ENCODE measurements at places on chromosomes 1 and 21. TPM values are rescaled to one million over a fixed set of nuclear protein-coding genes. Genes with fewer than 3 reads are reported as not detected.
A peak's percentile ranks its signal among the peaks of the same experiment; 100 is the strongest.

The TSSK3 gene
- 6.1 TPM for total RNA-seq

The RIMKLA gene
- not detected for total RNA-seq

The KLF17 gene
- total RNA-seq = not detected

The UBE2U gene
- total RNA-seq = not detected

The TMPRSS3 gene
- not detected for total RNA-seq

The TNNI3K gene
- not detected for total RNA-seq

The DRAXIN gene
- 0.17 TPM for total RNA-seq

The EFNA1 gene
- total RNA-seq = not detected

The DNALI1 gene
- not detected for total RNA-seq

DNA sequence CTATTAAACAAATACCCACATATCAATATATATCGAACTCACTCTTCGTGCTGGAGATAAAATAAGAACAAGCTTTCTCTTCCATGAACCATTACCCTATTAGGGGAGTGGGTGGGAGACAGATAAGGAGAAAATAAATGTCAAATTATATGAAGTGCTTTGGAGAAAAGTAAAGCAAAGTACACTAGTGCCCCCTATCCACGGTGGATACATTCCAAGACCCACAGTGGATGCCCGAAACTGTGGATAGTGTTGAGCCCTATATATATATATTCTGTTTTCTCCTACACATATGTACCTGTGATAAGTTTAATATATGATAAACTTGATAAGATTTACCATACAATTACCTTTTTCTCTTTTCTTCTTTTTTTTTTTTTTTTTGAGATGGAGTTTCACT lies 54.6 kb downstream of the FH start:
- H3K4me3 ChIP-seq = no peak overlapping the region
- peaks cover 10% of the 10 kb centered on the region for H3K27me3 ChIP-seq
- DNase-seq = no peak

DNA sequence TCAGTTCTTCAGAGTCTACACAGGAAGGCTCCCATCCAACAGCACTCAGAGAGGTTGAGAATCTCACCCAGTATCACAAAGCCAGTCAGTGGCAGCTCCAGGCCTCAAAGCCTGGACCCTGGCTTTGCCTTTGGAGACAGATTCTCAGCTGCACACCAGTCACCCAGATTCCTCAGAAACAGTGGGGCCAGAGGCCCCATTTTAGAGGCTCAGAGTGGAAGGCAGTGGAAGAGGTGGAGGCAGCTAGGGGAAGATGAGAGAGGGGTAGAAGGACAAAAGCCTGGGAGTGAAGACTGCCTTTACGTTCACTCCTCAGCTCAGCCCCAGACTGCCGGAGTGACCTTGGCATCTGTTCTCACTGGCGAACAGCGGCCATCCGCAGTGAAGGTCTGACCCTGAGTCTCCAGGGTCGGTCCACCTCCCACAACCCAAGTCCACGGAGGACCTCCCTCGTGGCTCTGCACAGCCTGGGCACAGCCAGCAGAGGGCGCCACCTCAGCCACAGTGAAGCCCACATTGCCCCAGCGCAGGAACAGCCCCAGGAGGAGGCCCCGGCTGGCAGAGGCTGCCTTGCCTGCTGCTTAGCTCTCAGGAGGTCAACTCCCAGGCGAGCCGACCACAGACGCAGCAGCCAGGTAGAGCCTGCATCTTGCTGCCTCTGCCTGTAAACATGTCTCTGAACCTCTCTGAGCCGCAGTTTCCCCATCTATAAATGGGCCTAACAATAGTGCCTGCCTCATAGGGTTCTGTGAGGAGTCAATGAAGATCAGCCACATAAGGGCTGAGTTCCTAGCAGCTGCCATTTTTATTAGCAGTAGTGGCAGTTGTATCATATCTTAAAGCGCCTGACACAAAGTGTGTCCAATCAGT lies 5.9 kb upstream of the FNDC5 start:
- H3K27ac ChIP-seq = no peak overlapping the region
- no peak overlapping the region for H3K4me3 ChIP-seq
- no peaks in the 10 kb centered on the region for H3K36me3 ChIP-seq
- peaks cover 33% of the 10 kb centered on the region for H3K27me3 ChIP-seq
- H3K4me1 ChIP-seq = peaks cover 21% of the 10 kb centered on the region
- DNase-seq = peak; percentile 51

GRCh38 chr1:39720094-39720999 lies 18.3 kb upstream of the PPIE start:
- DNase-seq = no peak
- H3K4me3 ChIP-seq = no peak overlapping the region
- H3K27me3 ChIP-seq = peaks cover 37% of the 10 kb centered on the region
- H3K27ac ChIP-seq = no peak overlapping the region

- peaks cover 66% of the 10 kb centered on the region for H3K4me1 ChIP-seq
- peak within 1 kb of the TSS; percentile 97 for H3K27ac ChIP-seq
- peak; percentile 79 for DNase-seq
Observed at GRCh38 chr1:55215194-55216021, at the start of gene USP24. USP24 (minus strand) TSS chr1:55215364; CDS start chr1:55215113, 251 bp downstream.

DNA sequence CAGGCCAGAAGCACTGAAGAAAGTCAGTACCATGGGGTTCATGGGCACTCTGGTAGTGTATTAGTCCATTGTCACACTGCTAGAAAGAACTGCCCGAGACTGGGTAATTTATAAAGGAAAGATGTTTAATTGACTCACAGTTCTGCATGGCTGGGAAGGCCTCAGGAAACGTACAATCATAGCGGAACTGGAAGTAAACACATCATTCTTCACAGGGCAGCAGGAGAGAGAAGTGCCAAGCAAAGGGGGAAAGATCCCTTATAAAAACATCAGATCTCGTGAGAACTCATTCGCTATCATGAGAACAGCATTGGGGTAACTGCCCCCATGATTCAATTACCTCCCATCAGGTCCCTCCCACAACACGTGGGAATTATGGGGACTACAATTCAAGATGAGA lies 20.2 kb upstream of the ROR1 start:
- no peak overlapping the region for H3K4me3 ChIP-seq
- H3K36me3 ChIP-seq = no peaks in the 10 kb centered on the region
- H3K27me3 ChIP-seq = peaks cover 2% of the 10 kb centered on the region
- no peak overlapping the region for H3K27ac ChIP-seq
- H3K4me1 ChIP-seq = no peaks in the 10 kb centered on the region
- DNase-seq = no peak

GRCh38 chr1:30746212-30747032 lies 11.2 kb downstream of the LAPTM5 start:
- peak overlapping the region; percentile 77 for H3K4me3 ChIP-seq
- H3K27ac ChIP-seq = peak overlapping the region; percentile 96
- H3K27me3 ChIP-seq = no peaks in the 10 kb centered on the region
- peaks cover 100% of the 10 kb centered on the region for H3K4me1 ChIP-seq

GRCh38 chr1:11990303-11991032 lies 10.2 kb downstream of the MFN2 start:
- H3K36me3 ChIP-seq = peaks cover 69% of the 10 kb centered on the region
- no peaks in the 10 kb centered on the region for H3K27me3 ChIP-seq
- DNase-seq = no peak
- peaks cover 3% of the 10 kb centered on the region for H3K4me1 ChIP-seq
- H3K27ac ChIP-seq = no peak overlapping the region

- peaks cover 98% of the 10 kb centered on the region for H3K36me3 ChIP-seq
- no peaks in the 10 kb centered on the region for H3K27me3 ChIP-seq
- no peak for DNase-seq
- H3K27ac ChIP-seq = no peak overlapping the region
- no peaks in the 10 kb centered on the region for H3K4me1 ChIP-seq
Observed at GRCh38 chr21:32352526-32352925, 40.3 kb downstream of the URB1 start.

- H3K4me1 ChIP-seq = peaks cover 7% of the 10 kb centered on the region
- no peak overlapping the region for H3K4me3 ChIP-seq
- H3K36me3 ChIP-seq = peaks cover 95% of the 10 kb centered on the region
- H3K27ac ChIP-seq = peak overlapping the region; percentile 41
- no peak for DNase-seq
Observed at GRCh38 chr1:15934211-15935055, 41.5 kb downstream of the ZBTB17 start.

DNA sequence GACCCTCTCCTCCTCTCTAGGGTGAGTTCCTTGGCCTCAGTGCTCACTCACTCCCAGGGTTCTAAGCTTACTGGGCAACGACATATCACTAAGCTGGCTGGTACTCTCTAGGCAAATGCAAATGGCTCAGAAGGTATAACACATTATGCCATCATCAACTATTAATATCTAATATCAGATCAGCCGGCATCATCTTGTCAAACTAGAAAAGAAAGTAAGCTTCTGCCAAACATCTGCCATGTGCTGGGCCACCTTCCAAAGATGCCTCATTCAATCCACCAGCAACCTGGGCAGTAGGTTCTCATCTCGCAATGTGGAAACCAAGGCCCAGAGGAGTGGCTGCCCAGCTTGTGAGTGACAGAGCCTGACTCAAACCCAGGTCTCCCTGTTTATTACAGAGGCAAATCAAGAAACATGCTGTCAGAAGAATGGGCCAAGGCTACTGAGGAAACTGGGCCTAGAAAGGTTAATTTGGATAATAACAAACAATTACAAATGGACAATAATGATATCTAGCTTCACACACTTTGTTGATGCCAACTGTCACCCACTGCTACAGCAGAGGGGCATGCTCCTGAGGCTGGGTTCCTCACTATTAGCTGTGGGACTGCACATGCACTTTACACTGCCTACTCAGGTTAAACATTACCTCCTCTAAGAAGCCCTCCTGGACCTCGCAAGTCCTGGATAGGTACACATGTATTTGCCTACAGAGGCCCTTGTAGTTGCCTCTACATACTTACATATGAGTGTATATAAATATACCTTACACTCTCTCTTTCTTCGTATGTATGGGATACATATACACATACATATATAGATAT lies 183.3 kb upstream of the JUN start:
- H3K4me3 ChIP-seq = no peak overlapping the region
- no peaks in the 10 kb centered on the region for H3K27me3 ChIP-seq
- no peak for DNase-seq
- no peaks in the 10 kb centered on the region for H3K36me3 ChIP-seq

DNA sequence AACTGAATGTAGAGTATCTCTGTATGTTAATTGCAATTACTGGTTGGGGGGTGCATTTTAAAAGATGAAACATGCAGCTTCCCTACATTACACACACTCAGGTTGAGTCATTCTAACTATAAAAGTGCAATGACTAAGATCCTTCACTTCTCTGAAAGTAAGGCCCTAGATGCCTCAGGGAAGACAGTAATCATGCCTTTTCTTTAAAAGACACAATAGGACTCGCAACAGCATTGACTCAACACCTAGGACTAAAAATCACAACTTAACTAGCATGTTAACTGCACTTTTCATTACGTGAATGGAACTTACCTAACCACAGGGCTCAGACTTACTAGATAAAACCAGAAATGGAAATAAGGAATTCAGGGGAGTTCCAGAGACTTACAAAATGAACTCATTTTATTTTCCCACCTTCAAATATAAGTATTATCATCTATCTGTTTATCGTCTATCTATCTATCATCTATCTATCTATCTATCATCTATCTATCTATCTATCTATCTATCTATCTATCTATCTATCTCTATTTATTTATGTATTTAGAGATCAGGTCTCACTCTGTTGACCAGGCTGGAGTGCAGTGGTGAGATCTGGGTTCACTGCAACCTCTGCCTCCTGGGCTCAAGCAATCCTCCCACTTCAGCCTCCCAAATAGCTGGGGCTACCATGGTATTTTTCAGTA lies 47.8 kb downstream of the CHML start:
- no peak for DNase-seq
- no peak overlapping the region for H3K4me3 ChIP-seq
- no peaks in the 10 kb centered on the region for H3K27me3 ChIP-seq

- H3K4me1 ChIP-seq = peaks cover 7% of the 10 kb centered on the region
- H3K36me3 ChIP-seq = no peaks in the 10 kb centered on the region
- H3K27me3 ChIP-seq = peaks cover 8% of the 10 kb centered on the region
- DNase-seq = no peak
- no peak overlapping the region for H3K4me3 ChIP-seq
- H3K27ac ChIP-seq = no peak overlapping the region
Observed at GRCh38 chr1:31108861-31109260, 43.3 kb upstream of the PUM1 start.

DNA sequence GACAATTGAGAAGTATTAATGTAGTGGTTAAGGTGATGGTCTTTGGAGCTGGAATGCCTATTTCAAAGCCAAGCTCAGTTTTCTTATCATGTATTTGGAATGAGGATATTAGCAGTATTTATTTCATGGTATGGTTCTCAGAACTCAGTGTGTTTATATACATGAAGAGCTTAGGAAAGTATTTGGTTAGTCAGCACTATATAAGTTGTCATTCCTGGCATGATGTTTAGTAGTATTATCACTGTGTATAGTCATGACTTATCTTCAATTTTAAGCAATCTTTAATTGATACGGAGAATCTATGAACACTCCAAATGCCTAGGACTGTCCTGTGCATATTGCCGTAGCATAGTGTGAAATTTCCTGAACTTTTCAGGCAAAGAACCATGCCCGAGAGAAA lies 501.9 kb upstream of the USP24 start:
- no peak overlapping the region for H3K4me3 ChIP-seq
- H3K4me1 ChIP-seq = no peaks in the 10 kb centered on the region
- H3K36me3 ChIP-seq = no peaks in the 10 kb centered on the region
- H3K27ac ChIP-seq = no peak overlapping the region

DNA sequence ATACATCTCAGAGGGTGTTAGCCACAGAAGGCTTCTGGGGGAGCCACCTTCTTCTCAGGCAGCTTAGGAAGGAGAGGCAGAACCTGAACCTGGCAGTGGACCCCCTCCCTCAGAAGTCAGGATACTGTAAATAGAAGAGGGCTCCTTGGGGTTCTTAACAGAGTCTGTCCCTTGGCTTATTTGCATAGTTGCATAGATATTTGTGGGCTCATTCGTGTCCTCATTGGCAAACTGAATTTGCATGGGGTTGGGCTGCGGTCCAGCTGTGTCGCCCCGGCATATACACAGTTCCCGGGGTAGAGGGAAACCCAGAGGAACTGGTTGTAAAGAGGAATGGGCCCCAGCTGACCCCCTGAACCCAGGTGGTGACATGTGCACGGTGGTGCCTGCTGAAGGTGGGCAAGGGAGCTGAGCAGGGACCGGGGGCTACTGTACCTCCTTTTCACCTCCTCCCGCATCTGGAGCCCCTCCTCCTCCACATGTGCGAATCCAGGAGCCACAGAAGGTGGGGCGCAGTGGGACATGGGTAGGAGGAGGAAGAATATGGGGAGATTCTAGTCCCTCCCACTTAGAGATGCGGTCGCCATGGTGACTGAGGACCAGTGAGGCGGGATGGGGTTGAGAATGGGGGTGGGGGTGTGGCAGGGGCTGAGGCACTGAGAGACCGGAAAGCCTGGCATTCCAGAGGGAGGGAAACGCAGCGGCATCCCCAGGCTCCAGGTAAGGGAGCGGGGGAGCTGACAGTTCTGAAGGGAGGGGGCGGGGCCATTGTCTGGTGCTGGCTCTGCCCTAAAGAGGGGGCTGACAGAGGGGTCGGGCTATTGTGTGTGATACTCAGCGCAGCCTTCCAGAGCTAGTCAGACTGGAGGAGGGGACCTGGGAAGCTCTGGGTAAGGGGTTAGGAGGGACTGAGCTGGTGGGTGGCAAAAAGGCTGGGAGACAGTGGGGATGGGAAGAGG lies 3.7 kb upstream of the SEMA4A start:
- H3K27ac ChIP-seq = peak overlapping the region; percentile 61
- peaks cover 4% of the 10 kb centered on the region for H3K27me3 ChIP-seq
- peaks cover 80% of the 10 kb centered on the region for H3K4me1 ChIP-seq

GRCh38 chr1:212119397-212119837 lies 83.9 kb downstream of the DTL start:
- no peak overlapping the region for H3K27ac ChIP-seq
- H3K36me3 ChIP-seq = no peaks in the 10 kb centered on the region
- H3K27me3 ChIP-seq = no peaks in the 10 kb centered on the region

GRCh38 chr1:231918239-231919015 lies 291.8 kb downstream of the DISC1 start:
- H3K27me3 ChIP-seq = no peaks in the 10 kb centered on the region
- peak overlapping the region; percentile 29 for H3K4me3 ChIP-seq
- no peak for DNase-seq
- peaks cover 37% of the 10 kb centered on the region for H3K4me1 ChIP-seq
- H3K27ac ChIP-seq = no peak overlapping the region
- H3K36me3 ChIP-seq = no peaks in the 10 kb centered on the region
